ENCODE measurements at places on chromosomes 7 and 10. TPM values are rescaled to one million over a fixed set of nuclear protein-coding genes. Genes with fewer than 3 reads are reported as not detected.
A peak's percentile ranks its signal among the peaks of the same experiment; 100 is the strongest.

Gene NEURL1
- 3.1 TPM for total RNA-seq

DNA sequence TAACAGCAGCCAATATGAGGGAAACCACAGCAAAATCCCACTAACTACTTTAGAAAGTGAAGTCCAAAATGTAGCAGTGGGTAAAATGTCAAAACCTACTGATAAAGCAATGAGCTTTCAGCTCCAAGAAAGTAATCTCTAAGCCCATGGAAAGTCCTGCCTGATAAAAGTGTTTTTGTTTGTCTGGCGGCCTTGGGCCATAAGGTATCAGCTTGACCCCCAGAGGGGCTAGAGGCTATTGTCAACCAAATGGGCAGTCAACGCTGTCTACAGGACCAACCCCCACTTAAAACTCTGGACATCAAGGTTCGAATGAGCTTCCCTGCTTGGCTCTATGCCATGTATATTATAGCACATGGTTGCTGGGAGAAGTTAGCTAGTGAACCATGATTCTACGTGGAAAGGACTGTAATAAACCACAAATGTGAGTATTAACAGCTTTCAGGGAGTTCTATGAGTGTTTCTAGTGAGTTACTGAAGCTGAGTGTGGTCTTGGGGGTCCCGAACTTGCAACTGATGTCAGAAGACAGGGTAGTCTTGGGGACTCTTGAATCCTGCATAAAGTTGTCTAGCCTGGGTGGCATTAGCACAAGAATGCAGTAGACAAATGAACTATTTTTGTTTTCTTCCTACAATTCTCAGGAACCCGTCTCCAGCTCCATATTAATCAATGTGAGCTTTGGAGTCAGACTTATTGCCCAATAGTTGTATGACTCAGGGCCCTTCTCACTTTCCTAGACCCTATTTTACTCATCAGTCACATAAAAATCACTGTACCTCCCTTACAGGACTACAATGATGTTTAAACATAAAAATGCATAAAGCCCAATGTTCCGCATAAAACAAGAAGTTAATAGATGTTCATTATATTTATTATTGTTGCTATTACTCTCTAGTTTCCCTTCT is 164.9 kb downstream of the DGKI start:
- H3K4me3 ChIP-seq: no peak overlapping the region
- no peaks in the 10 kb centered on the region for H3K27me3 ChIP-seq
- DNase-seq: no peak
- H3K27ac ChIP-seq: no peak overlapping the region

DNA sequence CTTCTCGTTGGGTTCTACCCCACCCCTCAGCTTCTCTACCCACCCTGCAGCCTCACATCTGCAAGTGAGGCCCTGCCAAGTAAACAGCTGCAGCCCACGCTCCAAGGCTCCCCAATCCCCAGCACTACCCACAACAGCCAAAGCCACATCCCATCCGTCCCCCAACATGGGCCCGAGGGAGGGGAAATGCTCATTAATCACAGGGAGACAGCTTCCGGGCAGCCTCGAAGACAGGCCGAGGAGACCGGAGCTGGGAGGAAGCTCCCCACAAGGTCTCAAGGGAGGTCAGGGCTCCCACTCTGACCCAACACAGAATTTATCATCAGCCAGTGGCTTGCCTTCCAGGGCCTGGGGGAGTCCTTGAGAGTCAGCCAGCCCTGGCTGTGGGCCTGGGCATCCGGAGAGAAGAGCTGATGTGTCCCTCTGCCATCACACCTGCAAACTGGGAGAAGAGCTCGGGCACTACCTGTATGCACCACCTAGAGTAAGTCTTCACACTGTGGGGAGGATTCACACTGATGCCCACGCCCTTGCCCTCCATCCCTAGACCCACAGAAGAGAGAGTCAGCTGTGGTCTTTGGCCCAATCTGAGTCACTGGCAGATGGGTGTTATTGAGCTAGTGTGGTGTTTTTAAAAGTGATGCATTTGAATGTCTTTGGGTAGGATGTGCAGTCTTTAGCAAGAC is 115.5 kb upstream of the ZMIZ1 start:
- H3K27me3 ChIP-seq: peaks cover 8% of the 10 kb centered on the region
- H3K4me1 ChIP-seq: no peaks in the 10 kb centered on the region
- H3K27ac ChIP-seq: no peak overlapping the region
- no peak for DNase-seq
- no peaks in the 10 kb centered on the region for H3K36me3 ChIP-seq
- no peak overlapping the region for H3K4me3 ChIP-seq

- H3K27ac ChIP-seq: no peak overlapping the region
- DNase-seq: no peak
- H3K4me3 ChIP-seq: no peak overlapping the region
- H3K27me3 ChIP-seq: peaks cover 6% of the 10 kb centered on the region
- H3K36me3 ChIP-seq: peaks cover 5% of the 10 kb centered on the region
- no peaks in the 10 kb centered on the region for H3K4me1 ChIP-seq
Observed at GRCh38 chr7:115208710-115209560, 287.0 kb downstream of the MDFIC start.

- H3K27ac ChIP-seq: no peak overlapping the region
- no peaks in the 10 kb centered on the region for H3K27me3 ChIP-seq
- no peak for DNase-seq
- H3K4me1 ChIP-seq: no peaks in the 10 kb centered on the region
- no peak overlapping the region for H3K4me3 ChIP-seq
- H3K36me3 ChIP-seq: peaks cover 5% of the 10 kb centered on the region
Observed at GRCh38 chr7:139602143-139602722, 78.7 kb downstream of the CLEC2L start.

Gene TMEM139
- not detected for total RNA-seq

DNA sequence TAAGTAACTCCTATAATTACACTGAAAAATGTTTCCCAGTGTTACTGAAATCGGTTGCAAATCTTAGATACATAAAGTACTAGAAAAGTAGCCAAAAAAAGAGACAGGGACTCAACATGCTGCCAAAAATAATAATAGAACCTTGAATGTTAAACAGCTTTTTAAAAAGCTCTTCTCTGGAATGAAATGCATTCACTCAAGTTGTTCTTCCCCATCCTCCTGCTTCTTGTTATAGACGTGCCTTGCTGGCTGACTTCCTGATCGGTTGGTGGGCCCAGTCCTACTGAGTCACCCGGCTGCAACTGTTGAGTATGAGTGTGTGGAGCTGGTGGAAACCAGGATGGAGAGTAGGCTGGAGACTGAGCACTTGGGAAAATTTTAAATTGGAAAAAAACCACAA is 30.6 kb upstream of the RAPGEF5 start:
- no peaks in the 10 kb centered on the region for H3K36me3 ChIP-seq
- no peak for DNase-seq
- peaks cover 2% of the 10 kb centered on the region for H3K27me3 ChIP-seq
- no peak overlapping the region for H3K4me3 ChIP-seq
- no peaks in the 10 kb centered on the region for H3K4me1 ChIP-seq
- H3K27ac ChIP-seq: no peak overlapping the region

Gene ADARB2
- total RNA-seq: 20.6 TPM

GRCh38 chr10:27152687-27153086 is 1.5 kb downstream of the YME1L1 start:
- H3K36me3 ChIP-seq: peaks cover 5% of the 10 kb centered on the region
- peak overlapping the region; percentile 100 for H3K4me3 ChIP-seq
- DNase-seq: no peak
- peaks cover 18% of the 10 kb centered on the region for H3K4me1 ChIP-seq

Gene ITPRID1
- not detected for total RNA-seq

DNA sequence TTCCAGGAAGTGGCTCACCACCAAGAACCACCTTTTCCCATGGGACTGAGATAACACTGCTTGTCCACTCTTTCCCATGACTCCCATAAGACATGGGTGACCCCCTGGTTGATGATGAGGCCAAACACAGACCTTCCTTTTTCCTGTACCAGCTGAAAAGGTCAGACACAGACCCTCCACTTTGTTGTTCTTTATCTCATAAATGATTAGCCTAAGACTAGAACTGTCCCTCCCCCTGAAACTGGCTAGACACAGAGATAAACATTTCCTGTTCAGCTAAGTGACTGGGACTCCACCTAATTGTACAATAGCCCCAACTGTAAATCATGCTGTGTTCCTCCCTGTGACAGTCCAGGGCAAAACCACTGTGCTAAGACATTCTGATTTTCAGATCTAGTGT is 8.2 kb upstream of the NRG3 start:
- peaks cover 3% of the 10 kb centered on the region for H3K27me3 ChIP-seq
- H3K4me3 ChIP-seq: no peak overlapping the region
- peaks cover 2% of the 10 kb centered on the region for H3K36me3 ChIP-seq

GRCh38 chr10:6024334-6024682 is 37.9 kb downstream of the IL2RA start:
- H3K27ac ChIP-seq: no peak overlapping the region
- peaks cover 3% of the 10 kb centered on the region for H3K27me3 ChIP-seq
- DNase-seq: no peak
- no peaks in the 10 kb centered on the region for H3K36me3 ChIP-seq
- no peak overlapping the region for H3K4me3 ChIP-seq
- H3K4me1 ChIP-seq: no peaks in the 10 kb centered on the region

DNA sequence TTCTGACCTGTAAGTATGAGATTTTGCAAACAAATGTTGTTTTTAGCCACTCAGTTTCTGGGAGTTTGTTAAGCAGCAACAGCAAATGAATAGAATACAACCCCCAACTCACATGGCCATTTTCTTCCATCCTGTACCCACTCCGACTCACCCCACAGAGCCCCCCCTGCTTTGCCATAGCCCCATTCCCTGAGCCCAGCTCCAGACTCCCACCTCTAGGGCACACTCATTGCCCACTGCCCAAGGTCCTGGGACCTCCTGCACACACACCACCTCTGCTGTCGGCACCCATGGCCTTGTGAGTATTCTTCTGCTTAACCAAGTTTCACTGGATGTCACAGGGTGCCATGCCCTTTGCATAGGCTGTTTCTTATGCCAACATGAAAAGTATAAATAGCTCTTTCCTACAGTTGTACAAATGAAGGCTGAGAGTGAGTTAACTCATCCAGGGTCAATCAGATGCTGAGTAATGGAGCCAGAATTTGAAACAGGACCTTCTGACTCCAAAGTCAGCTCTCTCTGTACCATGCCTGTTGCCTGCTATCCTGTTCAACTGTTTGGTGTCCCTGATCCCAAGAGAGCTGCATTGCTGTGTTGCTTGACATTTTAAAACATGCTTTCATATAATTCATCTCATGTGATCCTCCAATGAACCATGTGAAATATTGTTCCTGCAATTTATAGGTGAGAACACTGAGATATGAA is 367.8 kb upstream of the ZMIZ1 start:
- DNase-seq: no peak
- H3K27ac ChIP-seq: no peak overlapping the region
- H3K4me3 ChIP-seq: no peak overlapping the region

Gene GJD4
- total RNA-seq: not detected

Gene FGFR2
- 7.4 TPM for total RNA-seq

Gene DPP6
- not detected for total RNA-seq

- DNase-seq: no peak
- no peak overlapping the region for H3K27ac ChIP-seq
- no peaks in the 10 kb centered on the region for H3K36me3 ChIP-seq
- H3K4me3 ChIP-seq: no peak overlapping the region
Observed at GRCh38 chr7:50268223-50268622, 36.3 kb upstream of the IKZF1 start.

DNA sequence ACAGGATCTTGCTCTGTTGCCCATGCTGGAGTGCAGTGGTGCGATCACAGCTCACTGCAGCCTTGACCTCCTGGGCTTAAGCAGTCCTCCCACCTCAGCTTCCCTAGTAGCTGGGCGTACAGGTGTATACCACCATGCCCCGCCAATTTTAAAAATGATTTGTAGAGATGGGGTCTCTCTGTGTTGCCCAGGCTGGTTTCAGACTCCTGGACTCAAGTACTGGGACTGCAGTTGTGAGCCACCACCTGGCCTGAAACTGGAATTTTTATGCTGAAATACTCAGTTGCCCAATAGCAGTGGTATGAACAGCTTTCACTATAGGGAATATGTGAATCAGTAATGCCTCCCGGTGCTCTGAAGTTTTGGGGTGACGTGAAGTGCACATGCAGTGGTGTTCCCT is 7.6 kb downstream of the ZRANB1 start:
- no peak overlapping the region for H3K4me3 ChIP-seq
- H3K4me1 ChIP-seq: peaks cover 6% of the 10 kb centered on the region
- H3K36me3 ChIP-seq: no peaks in the 10 kb centered on the region
- H3K27me3 ChIP-seq: no peaks in the 10 kb centered on the region

- H3K36me3 ChIP-seq: no peaks in the 10 kb centered on the region
- H3K4me1 ChIP-seq: no peaks in the 10 kb centered on the region
- H3K27me3 ChIP-seq: no peaks in the 10 kb centered on the region
Observed at GRCh38 chr7:92057375-92057774, 76.9 kb downstream of the CYP51A1 start.

Gene ZNF736
- total RNA-seq: 9.6 TPM

DNA sequence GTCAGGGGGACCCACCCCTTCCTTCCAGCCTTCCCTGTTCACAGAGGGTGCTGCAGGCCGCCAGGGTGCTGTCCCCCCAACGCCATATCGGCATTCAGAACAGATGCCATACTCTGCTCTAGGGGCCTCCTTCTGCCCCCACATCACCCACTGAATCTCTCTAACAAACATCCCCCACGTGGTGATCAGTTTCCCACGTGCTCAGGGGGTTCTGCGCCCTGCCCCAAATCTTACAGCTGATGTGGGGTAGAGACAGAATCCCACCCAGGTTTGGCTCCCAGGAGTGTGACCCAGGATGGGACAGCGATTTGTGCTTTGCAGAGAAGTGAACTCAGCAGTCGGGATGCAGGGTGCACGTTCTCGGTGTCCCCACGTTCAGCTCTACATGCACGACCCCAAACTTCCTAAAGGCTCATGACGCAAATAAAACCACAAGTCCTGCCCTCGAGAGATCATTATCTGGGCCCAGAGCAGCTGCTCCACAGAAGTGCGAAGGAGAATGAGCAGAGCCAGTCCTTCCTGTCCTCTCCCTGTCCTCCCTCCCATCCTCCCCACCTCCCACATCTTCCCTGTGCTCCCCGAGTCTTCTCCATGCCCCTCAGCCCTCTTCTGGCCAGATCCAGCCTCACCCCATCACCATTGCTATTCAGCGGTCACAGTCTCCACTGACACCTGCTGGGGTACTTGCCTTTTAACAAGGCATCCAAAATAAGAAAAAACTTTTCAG is 423.4 kb downstream of the DNAJB6 start:
- no peak for DNase-seq
- no peaks in the 10 kb centered on the region for H3K36me3 ChIP-seq
- H3K4me3 ChIP-seq: no peak overlapping the region

- H3K4me3 ChIP-seq: no peak overlapping the region
- no peaks in the 10 kb centered on the region for H3K36me3 ChIP-seq
- no peaks in the 10 kb centered on the region for H3K4me1 ChIP-seq
- no peak for DNase-seq
- H3K27me3 ChIP-seq: no peaks in the 10 kb centered on the region
- H3K27ac ChIP-seq: no peak overlapping the region
Observed at GRCh38 chr7:40507166-40507565, 372.4 kb downstream of the SUGCT start.

- H3K4me3 ChIP-seq: no peak overlapping the region
- no peak for DNase-seq
- no peak overlapping the region for H3K27ac ChIP-seq
- no peaks in the 10 kb centered on the region for H3K36me3 ChIP-seq
- no peaks in the 10 kb centered on the region for H3K27me3 ChIP-seq
Observed at GRCh38 chr10:24357344-24358004, 148.5 kb downstream of the KIAA1217 start.

Gene SNCG
- total RNA-seq: 431 TPM

- H3K36me3 ChIP-seq: no peaks in the 10 kb centered on the region
- peaks cover 21% of the 10 kb centered on the region for H3K4me1 ChIP-seq
- H3K27me3 ChIP-seq: peaks cover 10% of the 10 kb centered on the region
- no peak for DNase-seq
- peak overlapping the region; percentile 49 for H3K4me3 ChIP-seq
Observed at GRCh38 chr10:71729161-71729636, 9.6 kb upstream of the C10orf105 start.

Gene MYH16
- not detected for total RNA-seq

Gene GTF2IRD1
- 59.4 TPM for total RNA-seq

- H3K4me1 ChIP-seq: peaks cover 14% of the 10 kb centered on the region
- H3K27me3 ChIP-seq: no peaks in the 10 kb centered on the region
- DNase-seq: no peak
- no peak overlapping the region for H3K4me3 ChIP-seq
- H3K36me3 ChIP-seq: no peaks in the 10 kb centered on the region
Observed at GRCh38 chr7:88480896-88481295, 174.2 kb upstream of the STEAP4 start.

Measured in glutamatergic neuron (in vitro differentiated cells).